ENCODE measurements at places on chromosomes 3 and 15. TPM values are rescaled to one million over a fixed set of nuclear protein-coding genes. Genes with fewer than 3 reads are reported as not detected.

FBN1 gene
- total RNA-seq, result 0.38 TPM

WDR93 gene
- total RNA-seq, result not detected

IL17RB gene
- total RNA-seq, result not detected

- H3K36me3 ChIP-seq, result no peaks in the 10 kb centered on the region
- no peak overlapping the region for H3K27ac ChIP-seq
- H3K4me1 ChIP-seq, result no peaks in the 10 kb centered on the region
- no peak for DNase-seq
Measured at GRCh38 chr3:167409611-167410010, 29.5 kb upstream of the ZBBX start.

DNA sequence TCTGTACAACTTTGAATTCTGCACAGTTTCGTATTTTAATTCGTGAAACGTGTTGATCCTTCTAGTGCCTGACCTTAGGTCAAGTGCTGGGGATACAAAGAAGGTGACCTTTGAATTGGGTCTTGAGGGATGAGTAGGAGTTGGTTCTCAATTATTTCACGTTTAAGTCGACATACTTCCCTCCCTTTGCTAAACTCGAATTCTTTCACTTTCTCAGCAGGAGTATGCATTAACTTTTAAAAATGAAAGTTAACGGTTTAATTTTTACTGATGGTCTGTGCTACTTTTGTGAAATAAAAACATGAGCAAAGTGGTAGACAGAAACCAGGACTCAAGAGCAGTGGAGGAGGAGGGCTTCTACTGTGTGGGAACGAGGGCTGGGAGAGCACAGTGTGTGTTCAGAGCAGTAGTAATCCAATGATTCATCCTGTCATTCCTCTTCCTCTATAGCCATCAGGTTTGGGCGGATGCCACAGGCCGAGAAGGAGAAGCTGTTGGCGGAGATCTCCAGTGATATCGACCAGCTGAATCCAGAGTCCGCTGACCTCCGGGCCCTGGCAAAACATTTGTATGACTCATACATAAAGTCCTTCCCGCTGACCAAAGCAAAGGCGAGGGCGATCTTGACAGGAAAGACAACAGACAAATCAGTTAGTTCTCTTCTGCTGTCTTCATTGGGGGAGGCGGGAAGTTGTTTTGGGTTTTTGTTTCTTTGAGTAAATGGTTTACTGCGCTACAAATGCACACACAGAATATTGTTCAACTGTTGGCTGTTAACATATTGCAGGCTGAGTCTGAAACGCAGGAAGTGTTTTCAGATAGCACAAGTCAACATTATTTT lies 78.6 kb upstream of the TSEN2 start:
- H3K4me3 ChIP-seq, result no peak overlapping the region
- no peaks in the 10 kb centered on the region for H3K36me3 ChIP-seq
- DNase-seq, result no peak

DNA sequence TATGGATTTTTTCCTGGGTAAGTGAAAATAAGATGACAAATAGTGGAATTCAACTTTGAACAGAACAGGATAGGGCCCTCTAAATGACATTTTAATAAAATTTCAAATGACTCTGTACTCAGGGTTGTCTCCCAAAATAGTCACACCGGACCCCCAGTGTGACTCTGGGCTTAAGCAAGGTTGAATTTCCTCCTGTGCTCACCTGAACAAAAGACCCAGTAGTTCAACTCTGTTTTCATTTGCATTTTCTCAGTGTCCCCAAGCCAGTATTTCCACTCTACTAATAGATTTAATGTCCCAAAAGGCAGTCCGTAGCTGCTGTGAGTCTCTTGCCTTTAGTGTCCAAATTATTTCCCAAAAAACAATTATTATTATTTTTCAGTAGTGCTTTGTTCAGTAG lies 296.6 kb downstream of the PLOD2 start:
- no peak for DNase-seq
- no peaks in the 10 kb centered on the region for H3K27me3 ChIP-seq
- no peak overlapping the region for H3K27ac ChIP-seq
- no peak overlapping the region for H3K4me3 ChIP-seq
- H3K4me1 ChIP-seq, result no peaks in the 10 kb centered on the region

GRCh38 chr3:20080956-20081554 lies 40.8 kb downstream of the KAT2B start:
- peak overlapping the region; percentile 25 for H3K27ac ChIP-seq
- peaks cover 16% of the 10 kb centered on the region for H3K4me1 ChIP-seq
- peak; percentile 53 for DNase-seq
- H3K36me3 ChIP-seq, result peaks cover 14% of the 10 kb centered on the region
- H3K4me3 ChIP-seq, result peak overlapping the region; percentile 12

- peak overlapping the region; percentile 88 for H3K4me3 ChIP-seq
- H3K27ac ChIP-seq, result peak overlapping the region; percentile 92
- no peak for DNase-seq
- peaks cover 45% of the 10 kb centered on the region for H3K4me1 ChIP-seq
Measured at GRCh38 chr3:30605005-30605404, 1.4 kb upstream of the TGFBR2 start.

Data from activated CD8-positive, alpha-beta T cell treated with anti-CD3 and anti-CD28 coated beads for 36 hours (primary cell).